ENCODE measurements at places on chromosomes 13 and 19.
A peak's percentile ranks its signal among the peaks of the same experiment; 100 is the strongest.

- H3K27me3 ChIP-seq = no peaks in the 10 kb centered on the region
- no peak overlapping the region for H3K4me3 ChIP-seq
- H3K36me3 ChIP-seq = no peaks in the 10 kb centered on the region
- no peak for DNase-seq
- no peak overlapping the region for H3K27ac ChIP-seq
Observed at GRCh38 chr19:22327321-22327720, 41.1 kb downstream of the ZNF729 start.

- DNase-seq = no peak
- H3K4me3 ChIP-seq = peak overlapping the region; percentile 56
- H3K36me3 ChIP-seq = no peaks in the 10 kb centered on the region
- H3K4me1 ChIP-seq = peaks cover 36% of the 10 kb centered on the region
Observed at GRCh38 chr13:114200399-114200911, 21.4 kb downstream of the CFAP97D2 start.

DNA sequence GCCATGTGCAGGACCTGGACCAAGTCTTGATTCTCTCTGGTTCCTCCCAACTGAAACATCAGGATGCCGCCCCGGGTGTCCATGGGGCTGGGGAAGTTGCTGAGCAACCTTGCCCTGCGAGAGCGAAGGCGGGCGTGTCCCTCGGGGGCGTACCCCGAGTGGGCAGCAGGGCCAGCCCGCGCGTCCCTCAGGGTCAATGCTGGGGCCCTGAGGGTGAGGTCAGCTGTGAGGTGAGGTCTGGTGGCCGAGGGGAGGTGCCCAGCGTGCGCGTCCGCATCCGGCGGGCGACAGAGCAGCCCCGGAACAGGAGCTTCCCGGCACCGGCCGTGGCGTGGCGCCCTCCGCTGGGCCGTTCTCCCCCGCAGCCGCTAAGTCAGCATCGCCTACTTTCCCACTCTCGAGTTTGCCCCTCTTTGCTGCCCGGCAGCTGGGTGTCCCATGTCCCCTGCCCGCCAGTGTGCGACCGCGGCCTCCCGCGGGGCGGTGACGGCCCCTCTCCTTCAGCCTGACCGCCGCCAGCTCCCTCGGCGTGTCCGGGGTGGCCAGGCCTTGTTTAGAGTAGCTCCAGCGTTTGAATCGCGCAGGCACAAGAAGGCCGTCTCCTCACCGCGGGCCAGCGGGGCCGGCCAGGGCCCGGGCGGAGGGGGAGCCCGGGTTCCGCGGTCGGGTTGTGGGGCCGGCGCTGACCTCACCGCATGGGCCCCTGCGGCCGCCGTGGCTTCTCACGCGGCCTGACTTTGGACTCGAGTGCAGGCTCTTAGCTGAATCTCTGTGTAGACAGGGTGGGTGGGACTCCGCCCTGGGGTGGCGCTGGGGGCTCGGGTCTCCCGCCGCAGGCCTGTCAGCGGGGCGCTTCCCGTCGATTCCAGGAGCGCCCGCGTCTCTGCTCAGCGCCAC is 33.0 kb downstream of the GJA3 start:
- peaks cover 6% of the 10 kb centered on the region for H3K4me1 ChIP-seq
- H3K36me3 ChIP-seq = no peaks in the 10 kb centered on the region
- H3K4me3 ChIP-seq = peak overlapping the region; percentile 69
- peaks cover 10% of the 10 kb centered on the region for H3K27me3 ChIP-seq
- DNase-seq = peak; percentile 38
- H3K27ac ChIP-seq = no peak overlapping the region

DNA sequence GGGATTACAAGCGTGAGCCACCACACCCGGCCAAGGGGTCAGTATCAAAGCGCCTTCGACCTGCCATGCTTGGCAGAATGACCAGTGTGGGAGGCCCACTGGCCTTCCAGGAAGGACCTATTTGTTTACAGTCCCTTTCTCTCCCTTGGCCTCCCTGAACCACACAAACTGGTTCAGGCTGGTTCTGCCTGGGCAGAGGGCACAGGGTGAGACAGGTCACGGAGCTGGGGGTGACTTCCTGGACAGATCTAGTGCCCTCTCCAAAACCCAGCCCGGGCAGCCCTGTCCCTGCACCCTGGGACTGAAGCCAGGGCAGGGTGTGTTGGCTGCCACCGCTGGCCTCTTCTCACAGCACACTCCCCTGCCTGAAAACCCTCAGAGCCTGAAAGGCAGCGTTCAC is 11.3 kb downstream of the PLEKHF1 start:
- peak overlapping the region; percentile 53 for H3K4me3 ChIP-seq
- DNase-seq = no peak
- peak overlapping the region; percentile 82 for H3K27ac ChIP-seq
- peaks cover 3% of the 10 kb centered on the region for H3K36me3 ChIP-seq
- peaks cover 41% of the 10 kb centered on the region for H3K4me1 ChIP-seq
- H3K27me3 ChIP-seq = no peaks in the 10 kb centered on the region

- no peak for DNase-seq
- peaks cover 15% of the 10 kb centered on the region for H3K36me3 ChIP-seq
- H3K27me3 ChIP-seq = no peaks in the 10 kb centered on the region
- peak overlapping the region; percentile 36 for H3K27ac ChIP-seq
- no peak overlapping the region for H3K4me3 ChIP-seq
Observed at GRCh38 chr13:38365661-38366060, 16.0 kb downstream of the UFM1 start.

DNA sequence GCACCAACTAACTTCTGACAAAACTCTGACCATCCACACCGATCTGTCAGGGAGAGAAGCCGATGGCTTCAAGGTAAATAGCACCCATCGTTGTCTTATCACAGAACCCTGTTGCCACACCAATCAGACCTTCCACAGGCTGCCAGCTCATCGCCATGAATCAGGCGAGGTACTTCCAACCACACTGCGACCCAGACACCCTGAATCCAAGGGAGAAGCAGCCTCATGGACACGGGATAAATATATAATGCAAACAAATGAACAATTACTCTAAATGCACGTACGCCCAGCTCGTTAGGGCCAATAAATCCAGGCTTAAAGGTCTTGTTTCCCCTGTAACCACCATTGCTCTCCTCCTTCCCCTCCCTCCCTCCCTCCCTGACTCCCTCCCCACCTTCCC is 20.8 kb downstream of the RANBP3 start:
- H3K4me1 ChIP-seq = peaks cover 45% of the 10 kb centered on the region
- H3K27me3 ChIP-seq = no peaks in the 10 kb centered on the region
- peak overlapping the region; percentile 48 for H3K4me3 ChIP-seq
- peak overlapping the region; percentile 100 for H3K27ac ChIP-seq
- H3K36me3 ChIP-seq = no peaks in the 10 kb centered on the region

DNA sequence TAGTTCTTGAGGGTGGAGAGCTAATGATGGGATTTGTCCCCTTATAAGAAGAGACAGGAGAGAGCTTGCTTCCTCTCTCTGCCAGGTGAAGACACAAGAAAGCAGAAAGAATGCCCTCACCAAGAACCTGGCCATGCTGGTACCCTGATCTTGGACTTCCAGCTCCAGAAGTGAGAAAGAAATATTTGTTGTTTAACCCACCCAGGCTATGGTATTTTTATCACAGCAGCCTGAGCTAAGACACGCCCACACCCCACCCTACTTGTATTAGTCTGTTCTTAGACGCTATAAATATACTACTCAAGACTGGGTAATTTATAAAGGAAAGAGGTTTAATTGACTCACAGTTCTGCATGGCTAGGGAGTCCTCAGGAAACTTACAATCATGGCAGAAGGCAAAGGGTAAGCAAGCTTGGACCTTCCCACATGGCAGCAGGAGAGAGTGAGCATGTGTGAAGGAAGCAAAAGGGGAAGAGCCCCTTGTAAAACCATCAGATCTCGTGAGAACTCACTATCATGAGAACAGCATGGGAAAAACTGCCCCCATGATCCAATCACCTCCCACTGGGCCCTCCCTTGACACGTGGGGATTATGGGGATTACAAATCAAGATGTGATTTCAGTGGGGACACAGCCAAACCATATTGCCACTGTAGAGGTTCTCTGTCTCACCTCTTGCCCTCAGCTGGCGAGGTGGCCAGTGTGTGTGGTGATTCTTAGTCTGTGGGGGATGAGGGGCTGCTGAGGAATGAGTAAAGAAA is 57.4 kb upstream of the RCBTB2 start:
- no peak overlapping the region for H3K4me3 ChIP-seq
- peaks cover 13% of the 10 kb centered on the region for H3K4me1 ChIP-seq

DNA sequence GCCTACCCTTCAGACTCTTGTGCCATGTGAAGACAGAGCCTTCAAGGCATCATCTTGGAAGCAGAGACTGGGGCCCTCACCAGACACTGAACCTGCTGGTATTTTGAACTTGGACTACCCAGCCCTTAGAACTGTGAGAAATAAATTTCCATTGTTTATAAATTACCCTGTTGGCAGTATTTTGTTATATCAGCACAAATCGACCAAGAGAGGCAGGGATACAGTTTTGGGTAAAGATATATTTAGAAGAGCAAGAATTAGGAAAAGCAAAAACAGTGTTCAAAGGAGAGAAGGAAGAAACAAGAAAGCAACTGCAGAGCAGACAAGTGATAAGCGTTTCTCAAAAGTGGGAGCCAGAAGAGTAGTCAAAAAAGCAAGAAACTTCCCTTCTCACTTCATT is 600.8 kb downstream of the DCT start:
- DNase-seq = no peak
- H3K36me3 ChIP-seq = no peaks in the 10 kb centered on the region
- H3K27me3 ChIP-seq = no peaks in the 10 kb centered on the region
- H3K4me1 ChIP-seq = no peaks in the 10 kb centered on the region

DNA sequence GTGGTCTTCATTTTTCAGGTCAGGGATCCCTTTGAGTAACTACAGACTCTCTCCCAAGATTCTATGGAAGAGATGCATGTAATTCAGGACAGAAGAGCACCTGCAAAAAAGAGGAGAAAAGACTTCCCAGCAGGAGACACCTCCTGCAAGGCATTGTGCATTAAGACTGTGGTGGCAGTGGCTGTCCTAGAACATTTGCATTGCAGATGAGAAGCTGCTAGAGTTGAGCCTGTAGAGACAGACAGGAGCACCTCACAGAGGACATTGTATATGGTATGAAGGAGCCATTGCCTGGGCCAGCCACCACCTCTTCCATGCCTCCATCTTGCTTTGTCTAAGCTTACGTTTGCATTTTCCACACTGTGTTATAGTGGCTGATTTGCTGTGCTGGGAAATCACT is 11.2 kb upstream of the MYO16 start:
- H3K27me3 ChIP-seq = peaks cover 23% of the 10 kb centered on the region
- no peak overlapping the region for H3K4me3 ChIP-seq
- H3K4me1 ChIP-seq = no peaks in the 10 kb centered on the region
- DNase-seq = no peak

DNA sequence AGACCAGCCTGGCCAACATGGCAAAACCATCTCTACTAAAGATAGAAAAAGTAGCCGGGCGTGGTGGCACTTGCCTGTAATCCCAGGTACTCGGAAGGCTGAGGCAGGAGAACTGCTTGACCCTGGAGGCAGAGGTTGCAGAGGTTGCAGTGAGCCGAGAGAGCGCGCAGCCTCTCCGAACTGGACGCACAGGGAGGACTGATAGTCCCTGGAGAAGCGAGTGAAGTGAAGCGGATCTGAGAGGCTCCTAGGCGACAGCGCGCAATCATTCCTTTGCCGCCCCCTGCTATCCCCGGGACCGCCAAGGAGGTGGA is 233 bp downstream of the ZNF561 start:
- peak overlapping the region; percentile 100 for H3K27ac ChIP-seq
- no peak for DNase-seq
- H3K4me1 ChIP-seq = peaks cover 34% of the 10 kb centered on the region
- peak overlapping the region; percentile 100 for H3K4me3 ChIP-seq

GRCh38 chr13:41609828-41610227 is 152.5 kb downstream of the RGCC start:
- no peaks in the 10 kb centered on the region for H3K27me3 ChIP-seq
- no peaks in the 10 kb centered on the region for H3K4me1 ChIP-seq
- H3K36me3 ChIP-seq = peaks cover 38% of the 10 kb centered on the region
- DNase-seq = no peak
- no peak overlapping the region for H3K4me3 ChIP-seq

DNA sequence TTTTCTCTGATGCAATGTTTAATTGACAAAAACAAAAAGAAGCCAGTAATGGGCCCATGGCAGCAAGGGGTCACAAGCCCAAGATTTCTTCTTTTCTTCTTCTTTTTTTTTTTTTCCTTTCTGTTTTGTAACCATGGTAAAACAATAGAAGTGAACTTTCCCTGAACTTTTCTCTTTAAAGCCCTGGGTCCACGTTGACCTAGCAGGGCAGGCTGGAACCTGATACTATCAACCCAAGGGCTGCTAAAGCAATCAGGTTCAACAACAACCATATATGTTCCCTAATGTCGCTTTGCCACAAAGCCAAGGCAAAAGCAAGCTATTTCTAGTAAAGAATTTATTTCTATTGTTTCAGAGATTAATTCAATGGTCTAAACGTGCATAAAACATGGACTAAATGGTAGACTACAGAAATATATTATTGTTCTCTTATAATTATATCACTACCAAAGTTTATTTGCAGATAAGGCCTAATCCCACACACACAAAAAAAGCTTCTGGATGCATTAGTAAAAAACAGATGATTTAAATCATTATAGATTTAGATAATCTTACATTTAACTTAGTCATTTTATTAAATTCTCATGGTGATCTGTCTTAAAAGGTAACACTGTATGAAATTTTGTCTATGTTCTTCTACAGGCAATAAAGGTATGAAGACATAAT is 153.9 kb downstream of the DACH1 start:
- H3K36me3 ChIP-seq = no peaks in the 10 kb centered on the region
- no peaks in the 10 kb centered on the region for H3K4me1 ChIP-seq
- DNase-seq = no peak
- H3K27ac ChIP-seq = no peak overlapping the region
- H3K27me3 ChIP-seq = no peaks in the 10 kb centered on the region
- H3K4me3 ChIP-seq = no peak overlapping the region

- peaks cover 6% of the 10 kb centered on the region for H3K4me1 ChIP-seq
- peaks cover 2% of the 10 kb centered on the region for H3K36me3 ChIP-seq
- no peak overlapping the region for H3K4me3 ChIP-seq
- no peak for DNase-seq
Observed at GRCh38 chr13:95547531-95548167, 4.9 kb upstream of the CLDN10 start.

DNA sequence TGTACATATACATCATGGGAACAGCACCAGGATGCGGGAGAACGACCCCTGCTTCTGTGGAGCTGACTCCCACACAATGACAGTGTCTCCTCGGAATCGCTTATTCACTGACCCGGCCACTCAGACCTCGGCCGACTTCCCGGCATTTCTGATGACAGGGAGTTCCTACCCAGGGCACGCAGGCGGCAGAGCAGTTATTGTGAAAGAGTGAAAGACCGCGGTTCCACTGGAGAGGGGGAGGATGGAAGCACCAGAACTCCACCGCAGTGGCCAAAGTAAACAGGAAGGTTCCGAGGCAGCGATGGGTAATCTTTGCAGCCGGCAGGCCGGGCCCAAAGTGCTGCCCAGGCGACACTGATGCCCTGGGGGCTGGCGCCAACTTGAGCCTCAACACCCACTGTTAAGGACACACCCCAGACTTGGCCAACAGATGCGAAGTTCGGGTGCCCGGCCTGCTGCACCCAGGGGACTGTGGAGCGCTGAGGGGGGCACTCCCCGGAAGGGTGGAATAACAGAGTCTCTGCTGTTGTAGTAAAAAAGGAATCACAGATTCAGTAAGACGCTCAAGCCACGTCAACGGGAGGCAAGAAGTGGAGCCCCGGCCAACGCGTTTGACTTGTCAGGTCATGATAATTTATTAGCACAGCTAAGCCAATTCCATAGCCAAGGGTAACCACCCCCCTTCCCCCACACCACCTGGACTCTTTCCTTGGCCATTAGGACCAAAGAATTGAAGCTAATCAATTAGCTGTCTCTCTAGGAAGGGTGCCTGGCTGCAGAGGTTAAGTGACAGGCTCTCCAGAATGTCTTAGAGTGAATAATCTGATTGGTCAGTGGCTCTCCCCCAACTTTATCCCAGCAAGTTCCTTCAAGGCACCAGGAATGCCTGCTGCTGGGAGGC is 5.8 kb downstream of the MLLT1 start:
- DNase-seq = no peak
- H3K27me3 ChIP-seq = no peaks in the 10 kb centered on the region
- peaks cover 3% of the 10 kb centered on the region for H3K36me3 ChIP-seq
- peaks cover 65% of the 10 kb centered on the region for H3K4me1 ChIP-seq

Measured in naive thymus-derived CD8-positive, alpha-beta T cell (primary cell).